ENCODE measurements at places on chromosomes 12 and 14.

- no peaks in the 10 kb centered on the region for H3K4me1 ChIP-seq
- H3K27me3 ChIP-seq, result no peaks in the 10 kb centered on the region
- no peak for DNase-seq
- no peak overlapping the region for H3K27ac ChIP-seq
- no peak overlapping the region for H3K4me3 ChIP-seq
- H3K36me3 ChIP-seq, result no peaks in the 10 kb centered on the region
Observed at GRCh38 chr14:54659365-54659764, 92.4 kb downstream of the SAMD4A start.

GRCh38 chr14:98189511-98189910 lies 1082.5 kb downstream of the BCL11B start:
- DNase-seq, result no peak
- H3K4me1 ChIP-seq, result no peaks in the 10 kb centered on the region
- no peaks in the 10 kb centered on the region for H3K36me3 ChIP-seq

DNA sequence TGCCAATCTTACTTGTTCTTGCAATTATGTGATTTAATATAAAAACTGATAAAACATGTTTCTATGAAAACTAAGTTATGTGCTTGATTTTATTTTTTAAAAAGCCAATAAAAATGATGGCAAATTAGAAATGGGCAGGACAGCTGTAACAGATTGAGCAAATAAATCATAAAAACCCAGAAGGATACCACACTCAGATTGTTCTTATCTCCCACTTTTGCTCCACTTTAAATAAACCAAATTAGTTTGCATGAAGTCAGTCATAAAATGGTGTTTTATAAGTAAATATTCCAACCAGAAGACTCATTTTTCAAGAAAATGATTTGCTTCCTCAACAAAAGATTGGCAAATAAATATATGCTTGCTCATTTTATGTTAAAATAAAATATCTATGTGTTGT lies 307.9 kb upstream of the G2E3 start:
- no peak overlapping the region for H3K4me3 ChIP-seq
- H3K36me3 ChIP-seq, result no peaks in the 10 kb centered on the region
- H3K4me1 ChIP-seq, result peaks cover 4% of the 10 kb centered on the region

GRCh38 chr14:80959496-80959895 lies 4.1 kb downstream of the TSHR start:
- no peaks in the 10 kb centered on the region for H3K27me3 ChIP-seq
- H3K27ac ChIP-seq, result peak overlapping the region; percentile 94
- peaks cover 21% of the 10 kb centered on the region for H3K4me1 ChIP-seq

DNA sequence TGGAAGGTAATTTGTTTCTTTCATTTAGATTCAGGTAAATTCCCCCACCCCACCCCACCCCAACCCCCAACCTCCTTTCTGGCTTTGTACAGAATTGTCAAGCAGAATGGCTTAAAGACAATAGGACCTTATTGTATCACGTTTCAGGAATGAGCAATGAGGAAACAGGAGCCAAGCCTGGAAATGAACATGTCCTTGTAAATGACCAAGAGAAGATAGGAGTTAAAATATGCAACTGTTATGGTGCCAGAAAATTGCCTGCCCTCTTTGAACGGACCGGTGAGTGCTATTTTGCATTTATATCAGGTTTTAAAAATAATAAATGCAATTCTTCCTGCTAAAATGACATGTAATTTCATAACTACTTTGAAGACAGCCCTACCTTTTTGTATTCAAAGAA lies 141.6 kb upstream of the PELI2 start:
- H3K4me3 ChIP-seq, result no peak overlapping the region
- H3K4me1 ChIP-seq, result peaks cover 6% of the 10 kb centered on the region
- DNase-seq, result no peak
- no peaks in the 10 kb centered on the region for H3K36me3 ChIP-seq

DNA sequence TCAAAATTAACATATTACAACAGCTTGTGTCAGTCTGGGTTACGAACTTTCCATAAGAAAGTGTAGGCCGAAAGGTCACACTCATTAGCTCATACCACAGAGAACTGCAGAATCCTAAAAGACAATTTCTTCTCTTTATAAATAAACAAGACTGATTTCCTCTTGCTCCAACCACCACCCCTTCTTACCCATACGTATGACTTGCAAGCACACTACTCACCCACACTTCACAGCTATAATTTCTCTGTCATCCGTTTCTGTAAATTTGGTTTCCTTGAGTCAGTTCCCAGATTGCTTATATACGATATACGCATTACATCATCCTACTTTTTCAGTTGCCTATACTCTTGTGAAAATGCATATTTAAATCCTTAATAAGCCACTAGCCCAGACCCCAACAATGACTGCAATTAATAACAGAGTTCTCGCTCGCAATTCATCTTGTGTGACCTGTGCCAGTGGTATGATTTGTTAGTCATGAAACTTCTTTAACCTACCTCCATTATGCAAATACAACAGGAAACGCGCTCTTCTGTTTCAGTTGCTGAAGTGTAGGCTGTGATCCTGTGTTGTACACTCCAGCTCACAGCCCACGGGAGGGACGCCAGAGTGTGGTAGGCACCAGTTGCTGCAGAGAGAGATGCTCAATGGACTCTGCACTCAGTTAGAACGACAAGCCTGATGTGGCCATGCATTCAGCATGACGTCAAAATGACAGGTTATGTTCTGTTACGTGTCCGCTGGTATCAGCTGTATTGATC lies 417.6 kb downstream of the PDZRN4 start:
- no peak for DNase-seq
- no peak overlapping the region for H3K4me3 ChIP-seq
- no peak overlapping the region for H3K27ac ChIP-seq
- no peaks in the 10 kb centered on the region for H3K27me3 ChIP-seq
- no peaks in the 10 kb centered on the region for H3K4me1 ChIP-seq

- no peak overlapping the region for H3K4me3 ChIP-seq
- no peaks in the 10 kb centered on the region for H3K36me3 ChIP-seq
- H3K4me1 ChIP-seq, result no peaks in the 10 kb centered on the region
- DNase-seq, result no peak
- H3K27ac ChIP-seq, result no peak overlapping the region
Observed at GRCh38 chr12:85996280-85996679, 122.2 kb downstream of the NTS start.

- peaks cover 29% of the 10 kb centered on the region for H3K36me3 ChIP-seq
- no peaks in the 10 kb centered on the region for H3K27me3 ChIP-seq
- DNase-seq, result no peak
- H3K4me3 ChIP-seq, result no peak overlapping the region
- H3K4me1 ChIP-seq, result peaks cover 8% of the 10 kb centered on the region
- no peak overlapping the region for H3K27ac ChIP-seq
Observed at GRCh38 chr14:92704036-92704804, 44.2 kb downstream of the LGMN start.

DNA sequence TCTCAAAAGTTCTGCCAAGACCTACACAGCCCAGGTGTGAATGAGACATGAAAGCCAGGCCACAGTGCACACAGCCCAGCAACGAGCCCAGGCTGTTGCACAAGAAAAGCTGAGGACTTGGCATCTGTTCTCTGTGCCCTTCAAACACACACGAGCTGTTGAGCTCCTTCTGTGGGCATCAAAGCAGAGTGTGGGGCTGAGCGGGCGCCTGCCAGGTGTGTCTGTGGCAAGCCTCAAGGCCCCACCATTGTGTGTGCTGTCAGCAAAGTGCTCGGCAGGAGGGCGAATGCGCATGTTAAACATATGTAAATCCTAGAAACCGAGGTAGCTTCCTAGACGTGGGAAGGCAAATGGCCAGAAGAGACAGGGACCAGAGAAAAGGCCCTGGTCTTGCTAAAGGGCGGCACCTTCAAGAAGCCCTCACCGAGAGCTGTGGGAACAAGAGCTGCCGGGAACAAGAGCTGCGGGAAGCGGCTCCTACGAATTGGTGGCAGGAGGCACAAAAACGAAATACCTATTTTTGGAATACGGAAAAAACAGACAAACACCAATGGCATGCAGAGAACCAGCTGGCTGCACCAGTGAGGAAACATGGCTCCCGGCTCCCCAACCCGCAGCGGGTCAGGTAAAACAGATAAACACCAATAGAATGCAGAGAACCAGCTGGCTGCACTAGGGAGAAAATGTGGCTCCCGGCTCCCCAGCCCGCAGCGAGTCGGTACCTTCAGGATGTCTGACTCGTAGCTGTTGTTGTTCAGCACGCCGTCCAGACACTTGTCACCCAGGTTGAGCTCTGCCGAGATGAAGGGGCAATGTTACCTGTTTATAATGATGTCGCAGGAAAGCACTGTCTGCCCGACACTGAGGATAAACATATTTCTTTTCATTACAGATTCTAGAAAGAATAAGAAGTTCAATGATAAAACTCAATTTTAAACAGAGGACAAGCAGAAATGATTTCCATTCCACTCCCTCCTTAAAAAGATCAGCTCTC lies 19.0 kb upstream of the GOLGA3 start:
- H3K27ac ChIP-seq, result no peak overlapping the region
- H3K4me1 ChIP-seq, result no peaks in the 10 kb centered on the region
- no peak for DNase-seq
- peaks cover 49% of the 10 kb centered on the region for H3K36me3 ChIP-seq

DNA sequence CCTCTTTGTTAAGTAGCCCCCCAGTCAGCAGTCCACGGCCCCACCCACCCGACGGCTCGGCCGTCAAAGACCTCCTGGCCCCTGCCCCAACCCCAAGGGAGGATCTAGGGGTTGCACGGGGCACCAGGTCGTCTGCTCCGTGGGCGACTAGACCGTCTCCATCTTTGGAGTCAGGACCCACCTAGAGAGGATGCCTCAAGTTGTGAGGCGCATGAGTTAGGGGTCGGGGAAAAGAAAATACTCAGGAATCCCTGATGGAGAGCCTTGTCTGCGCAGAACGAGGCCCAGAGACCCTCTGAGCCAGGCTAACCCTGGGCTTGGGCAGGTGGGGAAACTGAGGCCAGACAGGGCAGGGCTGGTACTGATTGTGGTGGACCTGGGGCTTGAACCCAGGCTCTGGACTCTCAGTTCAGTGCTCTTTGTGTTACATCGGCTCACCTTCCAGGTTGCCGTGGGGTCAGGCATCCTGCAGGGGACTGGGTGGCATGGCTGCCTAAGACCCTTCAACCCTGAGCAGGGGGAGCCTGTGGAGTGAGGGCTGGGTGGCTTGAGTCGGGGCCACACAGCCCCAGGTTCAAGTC lies 839 bp downstream of the OTUB2 start:
- H3K36me3 ChIP-seq, result no peaks in the 10 kb centered on the region
- H3K4me1 ChIP-seq, result peaks cover 15% of the 10 kb centered on the region
- DNase-seq, result no peak
- no peak overlapping the region for H3K27ac ChIP-seq

- H3K36me3 ChIP-seq, result peaks cover 18% of the 10 kb centered on the region
- no peaks in the 10 kb centered on the region for H3K4me1 ChIP-seq
- H3K27me3 ChIP-seq, result no peaks in the 10 kb centered on the region
Observed at GRCh38 chr14:61780125-61780524, 17.9 kb downstream of the SNAPC1 start.

DNA sequence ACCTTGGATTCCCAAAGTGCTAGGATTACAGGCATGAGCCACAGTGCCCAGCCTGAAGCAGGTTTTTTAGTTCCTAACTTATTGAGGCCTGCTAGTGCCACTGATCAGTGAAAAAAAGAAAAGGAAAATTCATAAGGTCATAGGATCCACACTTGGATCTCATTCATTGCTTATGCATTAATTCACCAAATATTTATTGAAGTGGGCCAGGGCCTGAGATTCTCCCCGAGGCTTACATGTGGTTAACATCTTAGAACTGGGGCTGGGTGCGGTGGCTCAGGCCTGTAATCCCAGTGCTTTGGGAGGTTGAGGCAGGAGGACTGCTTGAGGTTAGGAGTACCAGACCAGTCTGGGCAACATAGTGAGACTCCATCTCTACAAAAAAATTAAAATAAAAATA lies 29.5 kb upstream of the MAP1LC3B2 start:
- no peak for DNase-seq
- H3K36me3 ChIP-seq, result no peaks in the 10 kb centered on the region
- H3K27me3 ChIP-seq, result no peaks in the 10 kb centered on the region
- no peak overlapping the region for H3K4me3 ChIP-seq
- no peak overlapping the region for H3K27ac ChIP-seq

Measured in thyroid gland (tissue), 4 donors.